SJSA1 (cell line): ENCODE measurements at places on chromosomes 1 and 21. TPM values are rescaled to one million over a fixed set of nuclear protein-coding genes. Genes with fewer than 3 reads are reported as not detected.

DNA sequence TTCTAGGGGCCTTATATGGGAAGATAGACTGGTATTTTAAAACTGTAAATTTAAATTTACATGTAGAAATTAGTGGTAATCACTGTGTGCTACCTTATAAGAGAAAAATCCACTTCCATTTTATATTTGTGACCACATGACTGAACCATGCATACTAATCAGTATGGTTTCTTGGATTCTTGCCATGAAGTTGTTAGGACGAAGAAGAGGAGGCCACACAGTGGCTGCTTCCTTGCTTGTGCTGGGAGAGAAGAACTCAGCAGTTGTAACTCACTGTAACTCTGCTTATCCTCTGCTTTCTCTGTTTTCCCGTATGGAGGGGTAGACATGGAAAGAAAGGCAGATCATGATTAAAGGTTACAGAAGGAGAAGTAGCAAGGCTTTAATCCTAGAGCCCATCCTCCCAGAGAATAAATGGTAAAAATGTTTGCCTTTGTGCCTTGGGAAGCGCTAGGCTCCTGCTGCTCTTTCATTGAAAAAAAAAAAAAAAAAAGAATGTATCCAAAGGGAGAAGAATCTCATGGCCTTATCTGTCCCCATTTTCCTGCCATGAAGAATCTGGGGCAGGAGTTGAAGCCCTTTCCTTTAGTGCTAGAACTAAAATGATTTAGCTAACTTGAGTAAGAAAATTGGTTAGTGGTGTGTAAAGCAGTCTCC lies 32.4 kb downstream of the KCTD3 start:
- H3K27ac ChIP-seq, result no peak overlapping the region
- H3K4me3 ChIP-seq, result no peak overlapping the region
- no peaks in the 10 kb centered on the region for H3K27me3 ChIP-seq
- no peak for DNase-seq
- peaks cover 24% of the 10 kb centered on the region for H3K36me3 ChIP-seq
- peaks cover 16% of the 10 kb centered on the region for H3K4me1 ChIP-seq

DNA sequence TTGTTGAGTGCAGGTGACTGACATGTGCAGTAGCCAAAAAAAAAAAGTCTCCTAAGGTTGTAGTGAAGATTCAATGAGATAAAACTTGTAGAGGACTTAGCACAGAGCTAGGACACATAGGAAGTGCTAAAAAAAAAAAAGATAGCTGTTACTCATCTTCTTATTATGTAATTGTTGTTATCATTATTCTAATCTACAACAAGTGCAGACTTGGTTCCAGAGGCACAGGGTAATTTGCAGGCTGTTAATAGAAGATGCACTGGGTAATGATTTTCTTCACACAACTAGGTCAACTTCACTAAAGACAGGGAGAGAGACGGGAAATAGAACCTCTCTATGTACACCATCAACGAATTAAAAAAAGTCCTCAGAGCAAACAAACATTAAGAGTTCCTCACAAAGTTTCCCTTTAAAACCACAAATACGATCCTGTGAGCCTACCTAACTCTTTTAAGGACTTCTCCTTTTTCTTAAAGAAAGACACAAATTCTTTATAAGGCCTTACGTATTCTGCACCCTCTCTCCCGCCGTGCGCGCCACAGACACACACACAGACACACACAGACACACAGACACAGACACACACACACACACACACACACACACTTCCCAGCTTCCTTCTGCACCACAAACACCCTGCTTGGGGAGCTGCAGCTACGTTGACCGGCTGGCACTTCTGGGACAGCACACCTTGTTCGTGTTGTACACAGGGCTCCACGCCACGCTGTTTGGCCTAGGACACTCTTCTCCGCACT lies 49.8 kb upstream of the GADD45A start:
- H3K27me3 ChIP-seq, result no peaks in the 10 kb centered on the region
- H3K4me3 ChIP-seq, result no peak overlapping the region
- H3K36me3 ChIP-seq, result no peaks in the 10 kb centered on the region
- H3K27ac ChIP-seq, result no peak overlapping the region

DNA sequence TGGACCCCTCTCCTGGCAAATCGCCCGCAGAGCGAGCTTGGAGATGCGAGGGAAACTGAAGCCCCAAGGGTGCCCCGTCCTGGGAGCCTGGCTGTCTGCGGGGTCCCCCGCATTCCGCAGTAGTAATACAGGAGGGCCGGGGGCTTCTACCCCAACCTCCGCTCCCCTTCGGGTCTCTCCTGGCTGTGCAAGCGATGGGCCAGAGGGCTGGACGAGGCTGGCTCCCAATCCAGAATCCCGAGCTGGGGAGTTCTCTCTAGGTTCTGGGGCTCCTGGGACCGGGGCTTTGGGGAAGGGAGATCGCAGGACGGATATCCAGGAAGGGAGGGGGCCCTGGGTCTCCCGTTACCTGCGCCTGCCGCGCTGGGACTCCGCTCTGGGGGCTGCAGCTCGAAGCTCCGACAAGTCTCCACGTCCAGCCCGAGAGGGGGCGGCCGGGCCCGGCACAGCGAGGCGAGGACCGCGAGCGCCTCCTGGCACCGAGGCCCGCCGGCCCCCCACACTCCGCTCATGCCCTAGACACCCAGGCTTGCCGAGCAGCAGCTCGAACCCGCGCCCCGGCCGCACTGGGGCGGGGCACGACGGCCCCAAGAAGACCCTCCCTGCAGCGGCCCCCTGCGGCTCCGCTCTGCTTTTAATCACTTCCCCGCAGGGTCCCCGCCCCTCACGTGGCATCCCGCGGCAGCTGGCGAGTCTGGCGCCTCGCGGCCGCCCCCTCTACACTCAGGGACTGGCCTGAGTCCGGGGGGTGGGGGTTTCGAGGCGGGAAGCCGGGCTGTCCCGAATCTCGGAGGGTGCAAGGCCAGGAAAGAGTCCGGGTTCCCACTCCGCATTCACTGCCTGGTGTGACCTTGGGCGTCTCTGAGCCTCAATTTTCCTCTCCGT lies at the start of gene SYT6:
SYT6 (minus strand) TSS at position 609 of the 885 bp plus-strand sequence; CDS start at position 512, 97 bp downstream.
- no peak within 1 kb of the TSS for H3K27ac ChIP-seq
- H3K36me3 ChIP-seq, result no peaks in the 10 kb centered on the region
- DNase-seq, result no peak
- no peak within 1 kb of the TSS for H3K4me3 ChIP-seq

- H3K27ac ChIP-seq, result no peak overlapping the region
- DNase-seq, result no peak
- H3K27me3 ChIP-seq, result no peaks in the 10 kb centered on the region
- no peaks in the 10 kb centered on the region for H3K36me3 ChIP-seq
- H3K4me3 ChIP-seq, result no peak overlapping the region
Measured at GRCh38 chr1:246343251-246343650, 163.8 kb downstream of the SMYD3 start.

- no peaks in the 10 kb centered on the region for H3K4me1 ChIP-seq
- no peak for DNase-seq
- no peak overlapping the region for H3K27ac ChIP-seq
Measured at GRCh38 chr1:4053774-4054173, 153.7 kb upstream of the C1orf174 start.

DNA sequence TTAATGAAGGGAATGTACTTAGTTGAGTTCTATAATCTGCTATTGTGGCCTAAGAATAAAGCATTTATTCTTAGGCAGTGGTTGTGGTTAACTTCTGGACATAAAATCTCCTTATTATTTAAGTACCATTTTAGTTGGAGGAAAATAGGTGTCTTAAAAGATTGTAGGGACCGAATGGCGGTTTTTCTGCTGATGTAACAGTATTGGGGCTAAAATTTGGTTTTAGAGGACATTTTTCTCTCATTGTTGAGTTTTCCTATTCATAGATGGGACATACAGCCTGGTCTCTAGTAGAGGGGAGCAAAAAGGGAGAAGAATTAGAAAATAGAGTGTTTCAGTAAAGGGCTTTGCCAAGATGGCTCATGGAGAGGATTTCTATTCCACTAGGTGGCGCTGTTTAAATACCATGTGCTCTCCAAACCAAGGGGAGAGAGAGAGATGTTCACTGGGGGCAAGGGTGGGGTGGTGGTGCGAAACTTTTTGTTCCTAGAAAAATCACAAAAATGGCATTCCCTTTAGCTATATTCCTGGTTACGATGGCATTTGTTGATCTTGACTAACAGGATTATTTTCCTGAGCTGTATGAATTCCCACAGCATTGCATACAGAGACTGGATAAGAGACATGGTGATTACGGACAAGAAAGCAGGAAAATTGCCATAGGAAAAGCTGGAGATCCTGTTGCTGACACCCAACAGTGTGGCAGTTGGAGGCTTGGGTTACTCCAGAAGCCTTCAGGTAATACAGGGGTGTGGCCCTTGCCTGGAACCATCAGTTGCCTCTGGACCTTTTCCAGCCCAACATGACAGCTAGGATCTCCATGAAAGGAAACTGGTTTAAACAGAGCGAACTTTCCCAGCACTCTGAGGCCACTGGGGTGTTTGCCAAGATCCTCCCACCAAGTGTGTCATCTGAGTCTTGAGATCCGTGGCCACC lies 18.2 kb upstream of the FCGR2A start:
- peaks cover 29% of the 10 kb centered on the region for H3K27me3 ChIP-seq
- H3K4me3 ChIP-seq, result no peak overlapping the region
- peak; percentile 41 for DNase-seq
- no peak overlapping the region for H3K27ac ChIP-seq
- no peaks in the 10 kb centered on the region for H3K36me3 ChIP-seq

GRCh38 chr1:27403065-27403726 lies 10.8 kb downstream of the GPR3 start:
- no peak overlapping the region for H3K27ac ChIP-seq
- H3K4me3 ChIP-seq, result no peak overlapping the region
- peaks cover 15% of the 10 kb centered on the region for H3K36me3 ChIP-seq
- DNase-seq, result no peak
- no peaks in the 10 kb centered on the region for H3K27me3 ChIP-seq

- H3K27me3 ChIP-seq, result no peaks in the 10 kb centered on the region
- no peaks in the 10 kb centered on the region for H3K36me3 ChIP-seq
- H3K27ac ChIP-seq, result no peak overlapping the region
- H3K4me3 ChIP-seq, result no peak overlapping the region
- H3K4me1 ChIP-seq, result peaks cover 27% of the 10 kb centered on the region
Measured at GRCh38 chr1:25064465-25065240, 134.6 kb upstream of the RUNX3 start.

GRCh38 chr1:67755160-67755559 lies 70.2 kb downstream of the GADD45A start:
- no peak overlapping the region for H3K27ac ChIP-seq
- peaks cover 67% of the 10 kb centered on the region for H3K4me1 ChIP-seq
- peaks cover 16% of the 10 kb centered on the region for H3K36me3 ChIP-seq
- no peaks in the 10 kb centered on the region for H3K27me3 ChIP-seq

GRCh38 chr21:33950431-33951079 lies 35.0 kb upstream of the ATP5PO start:
- H3K4me3 ChIP-seq, result no peak overlapping the region
- DNase-seq, result no peak
- H3K27me3 ChIP-seq, result no peaks in the 10 kb centered on the region
- no peak overlapping the region for H3K27ac ChIP-seq
- H3K4me1 ChIP-seq, result peaks cover 21% of the 10 kb centered on the region

GRCh38 chr1:27583479-27583878 lies 20.5 kb downstream of the AHDC1 start:
- no peak overlapping the region for H3K4me3 ChIP-seq
- DNase-seq, result no peak
- no peak overlapping the region for H3K27ac ChIP-seq
- no peaks in the 10 kb centered on the region for H3K4me1 ChIP-seq
- no peaks in the 10 kb centered on the region for H3K27me3 ChIP-seq

- no peak overlapping the region for H3K27ac ChIP-seq
- peaks cover 36% of the 10 kb centered on the region for H3K4me1 ChIP-seq
Measured at GRCh38 chr1:169483500-169483966, 2.2 kb downstream of the SLC19A2 start.

DNA sequence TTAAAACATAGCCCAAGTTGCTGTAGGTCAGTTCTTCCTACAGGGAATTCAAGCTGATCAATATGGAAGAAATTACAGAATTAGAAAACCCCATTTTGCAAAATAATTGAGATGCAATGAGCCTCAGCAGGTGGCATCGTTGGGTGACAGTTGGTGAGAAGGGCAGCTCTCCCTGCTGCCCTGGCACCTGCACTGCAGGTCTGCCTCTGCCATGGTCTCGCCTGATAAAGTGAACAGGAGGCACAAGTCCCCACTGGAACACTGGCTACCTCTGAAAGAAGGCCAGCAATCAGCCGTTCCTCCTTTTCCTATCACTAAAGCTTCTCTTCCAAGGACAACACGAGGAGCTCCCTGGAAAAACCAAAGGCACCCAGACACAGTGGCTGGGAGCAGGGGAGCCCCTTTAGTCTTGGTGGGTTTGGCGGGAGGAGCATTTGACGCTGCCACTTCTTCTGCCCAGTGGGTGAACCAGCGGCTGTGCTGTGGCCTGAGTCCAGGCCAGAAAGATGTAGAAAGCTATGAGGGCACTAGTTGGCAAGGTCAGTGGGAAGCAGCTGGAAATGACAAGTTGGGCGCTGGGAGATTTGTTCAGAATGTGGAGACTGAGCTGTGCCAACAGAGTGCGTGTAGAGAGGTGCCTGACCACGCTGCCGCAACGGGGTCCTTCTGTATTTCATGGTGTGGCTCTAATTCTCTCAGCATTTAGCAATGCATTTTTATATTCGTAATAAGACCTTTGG lies 93.1 kb downstream of the RIPK4 start:
- no peaks in the 10 kb centered on the region for H3K27me3 ChIP-seq
- no peak overlapping the region for H3K27ac ChIP-seq
- DNase-seq, result no peak
- peaks cover 49% of the 10 kb centered on the region for H3K4me1 ChIP-seq

- H3K27me3 ChIP-seq, result no peaks in the 10 kb centered on the region
- peak; percentile 80 for DNase-seq
- peaks cover 74% of the 10 kb centered on the region for H3K36me3 ChIP-seq
Measured at GRCh38 chr1:159015440-159015909, 5.8 kb downstream of the IFI16 start.

DNA sequence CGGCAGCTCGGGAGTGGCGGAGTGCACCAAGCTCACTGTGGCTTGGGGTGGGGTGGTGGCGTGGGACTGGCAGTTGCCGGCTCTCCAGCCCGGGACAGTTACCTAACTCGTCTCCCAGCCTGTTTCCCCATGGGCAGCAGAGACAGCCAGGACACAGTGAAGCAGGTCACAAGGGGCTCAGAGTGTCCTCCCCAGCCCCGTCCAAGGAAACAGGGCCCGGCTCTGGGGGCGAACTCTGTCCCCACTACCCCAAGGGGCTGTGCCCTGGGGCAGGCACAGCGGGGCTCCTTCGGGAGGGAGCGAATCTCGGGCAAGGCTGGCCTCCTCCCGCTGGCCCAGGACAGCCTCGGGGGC lies 759 bp downstream of the GPR157 start:
- H3K27ac ChIP-seq, result no peak overlapping the region
- DNase-seq, result peak; percentile 12
- no peaks in the 10 kb centered on the region for H3K27me3 ChIP-seq
- peaks cover 17% of the 10 kb centered on the region for H3K4me1 ChIP-seq
- peak overlapping the region; percentile 78 for H3K4me3 ChIP-seq

GRCh38 chr1:32926562-32926961 lies 25.4 kb upstream of the TMEM54 start:
- H3K4me1 ChIP-seq, result no peaks in the 10 kb centered on the region
- no peaks in the 10 kb centered on the region; the same call in 1 of the 2 replicates for H3K27me3 ChIP-seq
- no peak overlapping the region for H3K27ac ChIP-seq
- H3K36me3 ChIP-seq, result no peaks in the 10 kb centered on the region
- H3K4me3 ChIP-seq, result no peak overlapping the region
- no peak for DNase-seq

CACNA1E gene
- total RNA-seq, result 0.03 TPM in 1 of 2 replicates, not detected in the other

NECTIN4 gene
- total RNA-seq, result 0.21 TPM in 1 of 2 replicates, not detected in the other

CD53 gene
- total RNA-seq, result not detected in 2 replicates

KCNJ10 gene
- total RNA-seq, result not detected in 2 replicates

ESPN gene
- total RNA-seq, result not detected in 2 replicates

FMO5 gene
- 1.1 and 1.5 TPM in 2 replicates for total RNA-seq

MORN1 gene
- 2.3 and 5.0 TPM in 2 replicates for total RNA-seq
